Neural progenitor cell (in vitro differentiated cells): ENCODE measurements at places on chromosomes 12 and 14. TPM values are rescaled to one million over a fixed set of nuclear protein-coding genes. Genes with fewer than 3 reads are reported as not detected.
A peak's percentile ranks its signal among the peaks of the same experiment; 100 is the strongest.

DNA sequence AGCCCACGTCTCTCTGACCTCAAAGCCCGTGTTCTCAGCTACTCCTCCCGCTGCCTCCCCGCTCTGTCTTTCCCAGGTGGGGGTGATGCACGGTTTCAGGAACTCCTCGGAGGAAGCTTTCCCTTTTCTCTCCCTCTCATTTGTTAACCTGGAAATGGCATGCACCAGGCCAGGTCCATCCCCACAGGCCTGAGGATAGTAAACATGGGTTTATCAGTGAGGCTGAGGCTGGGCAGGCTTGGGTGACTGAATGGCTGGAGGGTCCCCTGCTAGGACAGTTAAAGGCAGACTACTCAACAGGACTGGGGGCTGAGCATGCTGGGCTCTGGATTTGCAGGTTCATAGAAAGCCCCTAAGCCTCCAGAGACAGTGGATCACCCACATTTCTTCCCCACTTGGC is 7.6 kb downstream of the WSCD2 start:
- no peak for DNase-seq

- DNase-seq: peak; percentile 23
Measured at GRCh38 chr14:73833530-73834260, 17.9 kb upstream of the PTGR2 start.

- DNase-seq: peak; percentile 56
Measured at GRCh38 chr12:131229426-131230339, 276.0 kb downstream of the ADGRD1 start.

DNA sequence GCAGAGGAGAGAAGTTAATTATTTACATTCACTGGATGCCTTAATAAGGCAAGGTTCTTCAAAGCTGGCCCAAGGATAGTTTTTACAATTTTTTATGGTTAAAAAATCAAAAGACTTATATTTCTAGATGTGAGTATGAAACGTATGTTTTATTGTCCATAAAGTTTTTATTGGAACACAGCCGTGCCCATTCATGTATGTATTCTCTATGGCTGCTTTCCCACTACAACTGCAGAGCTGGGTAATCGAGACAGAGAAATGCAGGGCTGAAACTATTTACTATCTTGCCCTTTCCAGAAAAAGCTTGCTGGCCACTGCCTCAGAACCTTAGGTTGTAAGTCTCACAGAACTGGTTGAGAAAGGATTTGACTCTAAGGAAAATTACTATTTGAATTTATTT is 16.4 kb downstream of the JKAMP start:
- DNase-seq: no peak

DNA sequence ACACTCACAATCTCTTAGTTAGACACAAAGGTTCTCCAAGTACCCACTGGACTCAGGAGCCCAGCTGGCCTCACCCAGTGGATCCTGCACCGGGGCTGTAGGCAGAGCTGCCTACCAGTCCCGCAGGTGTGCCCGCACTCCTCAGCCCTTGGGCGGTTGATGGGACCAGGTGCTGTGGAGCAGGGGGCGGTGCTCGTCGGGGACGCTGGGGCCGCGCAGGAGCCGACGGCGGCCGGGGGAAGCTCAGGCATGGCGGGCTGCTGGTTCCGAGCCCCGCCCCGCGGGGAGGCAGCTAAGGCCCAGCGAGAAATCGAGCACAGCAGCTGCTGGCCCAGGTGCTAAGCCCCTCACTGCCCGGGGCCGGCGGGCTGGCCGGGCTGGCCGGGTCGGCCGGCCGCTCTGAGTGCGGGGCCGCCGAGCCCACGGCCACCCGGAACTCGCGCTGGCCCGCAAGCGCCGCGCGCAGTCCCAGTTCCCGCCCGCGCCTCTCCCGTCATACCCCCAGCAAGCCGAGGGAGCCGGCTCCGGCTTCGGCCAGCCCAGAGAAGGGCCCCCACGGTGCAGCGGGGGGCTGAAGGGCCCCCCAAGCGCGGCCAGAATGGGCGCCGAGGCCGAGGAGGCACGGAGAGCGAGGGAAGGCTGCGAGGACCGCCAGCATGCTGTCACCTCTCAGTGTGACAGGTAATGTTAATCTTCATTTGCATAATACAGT is 506.8 kb downstream of the LRFN5 start:
- no peak for DNase-seq

- DNase-seq: no peak
Measured at GRCh38 chr12:117124421-117125271, 25.4 kb upstream of the TESC start.

- peak; percentile 58 for DNase-seq
Measured at GRCh38 chr14:54343272-54344121, 53.3 kb upstream of the CDKN3 start.

- no peak for DNase-seq
Measured at GRCh38 chr14:77145975-77146740, 4.6 kb upstream of the ZDHHC22 start.

DNA sequence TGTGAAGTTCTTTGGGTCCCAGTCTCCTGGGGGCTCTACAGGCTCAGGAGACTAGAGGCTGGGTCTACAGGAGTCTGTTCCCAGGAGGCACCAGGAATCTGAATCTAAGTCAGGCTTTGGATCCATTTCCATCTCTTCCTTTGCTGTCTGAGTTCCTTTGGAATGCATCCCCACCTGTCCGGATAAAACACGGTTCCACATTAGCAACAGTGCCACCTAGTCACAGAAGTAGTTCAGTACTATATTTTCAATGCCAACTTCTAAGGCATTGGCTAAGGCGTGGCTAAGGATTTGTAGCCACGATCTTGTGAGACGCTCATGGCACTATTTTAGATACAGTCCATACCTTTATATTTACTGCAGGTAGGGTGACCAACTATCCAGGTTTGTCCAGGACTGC is 15.1 kb downstream of the ZC2HC1C start:
- DNase-seq: no peak

DNA sequence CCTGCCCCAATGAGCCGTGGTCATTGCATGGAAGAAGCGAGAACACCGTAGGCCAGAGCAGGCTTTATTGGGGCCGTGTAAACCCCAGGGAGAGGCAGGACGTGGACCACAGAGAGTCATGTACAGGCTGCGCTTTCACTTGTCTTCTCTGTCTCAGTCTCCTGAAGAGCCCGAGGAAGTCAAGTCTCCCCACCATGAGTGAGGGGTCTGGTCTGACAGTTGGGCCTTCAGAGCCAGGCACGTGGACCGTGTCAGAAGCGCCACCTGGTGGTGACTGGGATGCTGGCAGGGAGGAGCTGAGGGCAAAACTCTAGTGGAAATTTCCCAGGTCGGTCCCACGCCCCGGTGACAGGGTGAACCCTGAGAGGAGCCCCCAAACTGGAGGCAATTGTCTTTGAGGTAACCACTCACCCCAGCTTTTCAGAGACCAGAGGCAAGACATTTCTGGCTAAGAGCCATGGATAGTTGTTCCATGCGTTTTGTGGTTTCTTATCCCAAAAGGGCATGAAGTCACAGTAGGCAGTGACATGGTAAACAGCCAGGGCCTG is 17.4 kb downstream of the RPS6KL1 start:
- DNase-seq: peak; percentile 81

- DNase-seq: no peak
Measured at GRCh38 chr12:104969343-104969742, 11.3 kb upstream of the SLC41A2 start.

GRCh38 chr12:47577206-47577989 is 128.4 kb downstream of the RPAP3 start:
- no peak for DNase-seq

DNA sequence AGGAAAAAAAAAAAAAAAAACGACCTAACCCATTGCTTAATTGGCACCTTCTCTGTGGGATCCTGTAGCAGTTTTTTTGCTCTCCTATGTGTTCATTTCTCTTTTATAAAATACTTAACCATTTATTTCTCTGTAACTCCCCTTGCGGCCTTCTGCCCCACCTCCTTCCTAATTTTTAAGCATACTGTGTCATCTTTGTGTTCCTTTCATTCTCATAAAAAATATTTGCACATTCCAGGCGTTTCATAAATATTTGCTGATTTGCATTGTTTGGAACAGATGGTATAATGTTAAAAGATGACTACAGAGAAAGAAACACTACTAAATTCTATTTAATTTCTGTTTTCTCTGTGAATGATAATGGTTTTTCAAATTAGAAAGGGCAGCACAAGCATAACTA is 77.9 kb downstream of the NPAS3 start:
- no peak for DNase-seq

DNA sequence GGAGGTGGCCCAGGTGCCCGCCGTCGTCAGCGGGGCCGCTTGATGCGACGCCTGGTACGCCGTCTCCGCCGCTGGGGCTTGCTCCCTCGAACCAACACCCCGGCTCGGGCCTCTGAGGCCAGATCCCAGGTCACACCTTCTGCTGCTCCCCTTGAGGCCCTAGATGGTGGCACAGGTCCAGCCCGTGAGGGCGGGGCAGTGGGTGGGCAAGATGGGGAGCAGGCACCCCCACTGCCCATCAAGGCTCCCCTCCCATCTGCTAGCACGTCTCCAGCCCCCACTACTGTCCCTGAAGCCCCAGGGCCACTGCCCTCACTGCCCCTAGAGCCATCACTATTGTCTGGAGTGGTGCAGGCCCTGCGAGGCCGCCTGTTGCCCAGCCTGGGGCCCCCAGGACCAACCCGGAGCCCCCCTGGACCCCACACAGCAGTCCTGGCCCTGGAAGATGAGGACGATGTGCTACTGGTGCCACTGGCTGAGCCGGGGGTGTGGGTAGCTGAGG is 5.5 kb downstream of the LRP10 start:
- DNase-seq: no peak

- DNase-seq: no peak
Measured at GRCh38 chr14:44162197-44162596, 344.9 kb downstream of the FSCB start.

- no peak for DNase-seq
Measured at GRCh38 chr12:67826148-67826547, 163.1 kb upstream of the IFNG-AS1 start.

GRCh38 chr12:117318591-117318990 is 42.8 kb downstream of the NOS1 start:
- DNase-seq: no peak

- DNase-seq: no peak
Measured at GRCh38 chr12:12398026-12398859, 41.4 kb downstream of the BORCS5 start.

DNA sequence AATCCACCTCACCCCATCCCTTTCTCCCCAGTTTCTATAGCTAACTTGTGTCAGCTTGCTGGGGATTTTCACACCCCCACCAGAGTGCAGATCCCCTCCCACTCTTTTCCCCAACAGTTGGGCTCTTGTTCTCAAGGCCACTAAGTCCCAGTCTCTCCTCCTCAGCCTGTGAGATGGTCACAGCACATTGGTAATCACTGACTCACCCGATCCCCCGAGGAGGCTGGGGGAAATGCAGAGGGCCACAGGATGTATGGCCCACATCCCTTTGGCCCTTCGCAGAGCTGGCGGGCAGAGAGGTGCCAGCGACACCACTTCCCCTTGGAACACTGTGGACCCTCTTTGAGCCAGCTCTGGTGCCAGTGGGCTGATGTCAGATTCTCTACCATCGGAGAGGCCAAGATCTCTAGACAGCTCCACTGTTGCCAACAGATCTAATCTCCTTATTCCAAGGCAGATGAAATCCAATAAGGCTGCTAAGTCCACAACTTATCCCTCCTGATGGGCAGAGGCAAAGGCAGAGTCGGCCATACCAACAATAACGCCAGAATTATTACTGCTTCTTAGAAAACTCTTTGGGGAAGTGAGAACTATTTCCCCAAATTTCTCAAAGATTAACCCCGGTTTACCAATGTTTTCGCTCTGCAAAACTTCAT is 1.6 kb downstream of the FMNL3 start:
- DNase-seq: no peak

DNA sequence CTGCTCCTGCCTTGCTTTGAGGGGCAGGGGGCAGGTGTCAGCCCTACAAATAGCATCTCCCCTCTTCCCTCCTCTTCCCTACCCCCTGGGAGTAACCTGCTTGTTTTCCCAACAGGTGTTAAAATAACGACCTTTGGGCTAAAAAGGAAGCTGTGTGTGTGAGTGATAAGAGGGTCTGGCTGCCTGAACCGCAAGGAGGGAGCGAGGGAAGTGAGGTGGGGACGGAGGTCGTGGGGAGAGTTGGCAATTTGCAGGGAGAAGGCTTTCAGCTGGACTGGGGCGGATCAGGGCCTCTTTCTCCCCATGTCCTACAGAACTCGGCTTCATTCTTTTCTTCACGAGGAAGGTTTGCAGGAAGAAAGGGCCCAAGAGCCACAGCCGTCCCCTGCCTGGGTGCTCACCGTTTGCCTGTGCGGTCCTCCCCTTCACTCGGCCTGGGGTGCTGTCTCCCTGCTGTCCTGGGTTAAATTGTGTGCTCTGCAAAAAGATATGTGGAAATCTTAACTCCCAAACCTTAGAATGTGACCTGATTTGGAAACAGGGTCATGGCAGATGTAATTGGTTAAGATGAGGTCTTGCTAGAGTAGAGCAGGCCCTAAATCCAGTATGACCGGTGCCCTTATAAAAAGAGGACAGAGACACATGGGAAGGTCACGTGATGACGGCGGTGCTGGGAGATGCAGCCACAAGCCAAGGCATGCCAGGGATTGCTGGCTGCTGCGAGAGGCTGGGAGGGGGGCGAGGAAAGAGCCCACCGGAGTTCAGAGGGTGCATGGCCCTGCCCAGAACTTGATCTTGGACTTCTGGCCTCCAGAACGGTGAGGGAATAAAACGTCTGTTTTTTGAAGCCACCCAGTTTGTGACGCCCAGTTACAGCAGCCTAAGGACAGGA is 38.7 kb upstream of the NCOR2 start:
- no peak for DNase-seq

DNA sequence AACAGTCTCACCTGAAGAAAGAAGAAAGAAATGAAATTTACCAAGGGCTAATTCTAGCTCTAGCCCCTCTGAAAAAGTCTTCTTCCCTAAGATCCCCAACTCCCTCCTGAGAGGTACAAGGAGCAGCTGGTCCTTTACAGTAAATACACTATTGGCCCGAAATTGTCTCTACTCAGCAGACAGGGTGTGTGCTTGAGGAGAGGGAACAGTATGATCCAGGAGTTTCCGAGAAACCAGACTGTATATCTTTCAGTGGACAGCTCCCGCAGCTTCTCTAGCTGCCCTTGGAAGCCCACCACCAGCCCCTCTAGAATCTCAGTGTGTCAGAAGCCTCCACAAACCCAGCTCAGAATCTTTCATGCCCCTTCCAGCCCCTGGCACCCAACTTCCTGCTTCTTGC is 8.1 kb downstream of the GPR84 start:
- no peak for DNase-seq

The BRAP gene
- total RNA-seq: 21.3 and 26.5 TPM in 2 replicates

The ZNF839 gene
- 13.7 and 22.6 TPM in 2 replicates for total RNA-seq

The CDKN1B gene
- total RNA-seq: 75.5 and 84.2 TPM in 2 replicates

The CELA1 gene
- total RNA-seq: not detected in 2 replicates

The ACAD10 gene
- 13.8 and 49.8 TPM in 2 replicates for total RNA-seq

The TMEM63C gene
- total RNA-seq: 1.1 and 1.5 TPM in 2 replicates

The RFLNA gene
- 1.4 and 2.8 TPM in 2 replicates for total RNA-seq

The FOXA1 gene
- total RNA-seq: 0.06 and 0.99 TPM in 2 replicates

The SRP54 gene
- 72.4 and 105 TPM in 2 replicates for total RNA-seq

The JPH4 gene
- total RNA-seq: 3.2 and 13.5 TPM in 2 replicates
